ENCODE measurements at places on chromosomes 2 and 18.
A peak's percentile ranks its signal among the peaks of the same experiment; 100 is the strongest.

DNA sequence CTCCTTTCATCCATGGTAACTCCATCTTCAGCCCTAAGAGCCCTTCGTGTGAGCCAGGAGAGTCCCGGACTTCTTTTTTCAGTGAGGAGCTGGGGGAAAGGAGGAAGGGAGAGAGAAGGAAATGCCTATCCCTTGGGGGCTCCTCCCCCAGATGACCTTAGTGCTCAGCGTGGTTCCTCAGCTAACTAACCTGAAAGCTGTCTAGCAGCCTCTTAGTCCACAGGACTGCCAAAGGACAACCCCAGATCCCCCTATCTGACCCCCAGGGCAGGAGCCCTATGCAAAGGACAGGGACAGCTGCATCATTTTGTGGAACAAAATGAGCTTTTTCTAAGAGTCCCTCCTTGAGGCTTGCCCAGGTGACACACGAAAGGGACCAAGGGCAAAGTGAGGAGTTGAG lies 7.9 kb downstream of the SPR start:
- no peak for DNase-seq

GRCh38 chr2:207839028-207839427 lies 69.3 kb upstream of the FZD5 start:
- no peak for DNase-seq

DNA sequence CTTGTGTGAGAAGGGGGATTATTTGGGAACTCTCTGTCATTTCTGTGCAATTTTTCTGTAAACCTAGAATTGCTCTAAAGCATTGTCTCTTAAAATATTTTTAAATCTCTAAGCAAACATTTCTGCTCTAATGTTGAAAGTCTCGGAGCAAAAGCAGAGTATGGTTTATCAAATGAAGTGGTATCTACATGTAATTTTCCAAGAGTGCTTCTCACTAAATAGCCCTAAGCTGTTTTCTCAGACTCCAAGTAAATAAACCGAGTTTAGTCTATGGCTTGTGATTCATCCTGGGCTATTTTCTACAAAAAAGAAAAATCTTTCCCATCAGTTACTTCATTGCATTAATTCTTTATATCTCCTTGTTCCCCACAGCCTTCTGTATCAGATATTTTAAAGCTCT lies 90.8 kb downstream of the METTL4 start:
- no peak for DNase-seq

DNA sequence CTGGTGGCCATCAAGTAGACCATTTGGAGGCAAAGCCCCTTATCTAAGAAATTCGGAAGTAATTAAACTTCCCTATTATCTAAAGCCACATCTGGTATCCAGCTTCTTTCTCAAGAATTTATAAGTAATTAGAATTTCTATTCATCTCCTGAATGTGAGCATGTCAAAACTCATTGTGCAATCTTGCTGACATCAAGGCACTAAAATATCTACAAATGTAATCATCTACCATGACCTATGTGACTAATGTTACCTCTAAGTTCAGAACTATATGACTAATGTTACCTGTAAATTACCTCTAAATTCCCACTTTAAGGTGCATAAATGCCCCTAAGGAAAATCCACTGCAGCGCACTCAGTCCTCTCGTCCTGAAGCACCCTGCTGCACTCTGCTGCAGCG lies 773.0 kb downstream of the CPS1 start:
- DNase-seq: no peak

GRCh38 chr2:2270808-2271415 lies 60.2 kb downstream of the MYT1L start:
- DNase-seq: peak; percentile 61

DNA sequence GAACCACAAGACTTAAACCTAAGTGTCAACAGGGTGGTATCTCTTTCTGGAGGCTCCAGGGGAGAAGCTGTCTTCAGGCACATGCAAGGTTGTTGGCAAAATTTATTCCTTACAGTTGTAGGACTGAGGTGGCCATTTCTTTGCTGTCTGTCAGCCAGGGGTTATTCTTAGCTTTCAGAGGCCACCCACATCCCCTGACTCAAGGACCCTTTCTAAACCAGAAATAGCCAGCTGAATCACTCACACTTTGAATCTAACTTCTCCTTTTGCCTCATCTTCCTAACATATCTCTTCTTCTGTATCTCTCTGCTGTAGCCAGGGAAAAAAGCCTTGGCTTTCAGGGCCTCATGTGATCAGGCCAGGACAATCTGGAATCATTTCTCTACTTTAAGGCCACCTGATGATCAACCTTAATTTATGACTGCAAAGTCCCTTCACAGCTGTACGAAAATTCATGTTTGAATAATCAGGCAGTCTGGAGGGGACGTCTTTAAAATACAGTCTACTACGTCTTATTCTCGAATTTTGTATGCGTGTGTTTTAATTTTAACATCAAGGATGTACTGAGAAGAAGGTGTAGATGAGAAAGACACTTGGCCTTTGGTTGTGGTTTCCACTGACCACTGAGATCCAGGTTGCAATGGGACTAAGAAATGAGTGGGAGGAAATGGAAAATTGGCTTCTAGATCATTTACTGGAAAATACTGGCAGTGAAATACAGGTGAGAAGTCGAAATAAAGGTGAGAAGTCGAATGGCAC lies 90.4 kb downstream of the DOCK10 start:
- no peak for DNase-seq

- peak; percentile 71 for DNase-seq
Observed at GRCh38 chr18:55380589-55380988, 207.4 kb downstream of the TCF4 start.

- DNase-seq: peak; percentile 30
Observed at GRCh38 chr18:72544092-72544886, at the start of gene CBLN2. TSS of gene CBLN2 (minus strand) at chr18:72544342. CDS start at chr18:72542160, 2,182 bp downstream.

DNA sequence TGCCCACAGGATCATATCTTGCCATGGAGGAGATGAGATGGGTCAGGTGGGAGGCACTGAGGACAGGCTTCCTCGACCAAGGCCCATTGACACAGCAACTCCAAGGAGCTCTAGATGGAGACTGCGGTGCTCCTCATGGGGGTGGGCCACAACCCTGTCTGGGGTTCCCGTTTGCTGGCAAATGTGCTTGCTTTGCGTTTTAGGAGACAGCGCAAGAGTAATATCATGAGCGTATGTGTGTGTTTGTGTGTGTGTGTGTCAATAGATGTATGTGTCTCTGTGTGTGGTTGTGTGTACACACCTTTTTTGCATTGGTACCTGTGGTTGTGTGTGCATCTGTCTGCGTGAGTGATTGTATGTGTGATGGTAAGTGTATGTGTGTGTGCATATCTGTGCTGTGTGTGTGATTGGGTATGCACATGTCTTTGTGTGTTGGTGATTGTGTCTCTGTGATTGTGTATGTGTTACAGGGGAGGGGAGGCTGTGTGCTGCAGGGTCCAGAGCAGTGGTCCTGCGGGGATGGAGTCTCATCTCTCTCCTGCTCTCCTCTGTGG lies 4.4 kb downstream of the FBLN7 start:
- no peak for DNase-seq

- DNase-seq: peak; percentile 49
Observed at GRCh38 chr2:179686718-179687342, 174.6 kb downstream of the ZNF385B start.

DNA sequence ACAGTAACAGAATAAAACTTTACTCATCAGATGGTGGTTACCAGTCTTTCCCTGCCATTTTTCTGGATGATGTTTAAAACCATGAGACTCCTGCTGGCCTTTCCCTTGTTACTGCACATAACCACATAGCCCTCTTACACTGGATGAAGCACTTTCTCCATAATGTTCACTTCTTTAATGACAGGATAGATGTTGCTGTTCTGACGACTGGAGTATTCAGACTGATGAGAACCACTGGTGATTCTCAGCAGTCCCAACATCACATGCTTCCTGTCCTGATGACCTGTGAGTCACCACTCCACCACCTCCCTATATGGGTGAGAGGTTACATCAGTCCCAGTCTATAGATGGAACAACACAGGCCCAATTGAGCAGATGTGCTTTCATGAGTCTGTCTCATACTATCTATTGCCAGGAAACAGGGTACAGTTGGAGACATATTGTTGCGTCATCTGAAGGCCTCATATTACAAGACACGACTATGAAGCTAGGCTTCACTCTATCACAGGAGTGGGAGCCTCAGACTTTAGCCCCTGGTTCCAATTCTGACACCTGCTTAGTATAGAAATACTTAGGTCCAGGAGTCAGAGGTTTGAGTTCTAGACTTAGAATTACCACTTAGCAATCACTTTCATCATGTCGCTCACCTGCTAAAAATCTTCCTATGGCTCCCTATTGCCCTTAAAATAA lies 145.7 kb upstream of the KLF7 start:
- peak; percentile 98 for DNase-seq

DNA sequence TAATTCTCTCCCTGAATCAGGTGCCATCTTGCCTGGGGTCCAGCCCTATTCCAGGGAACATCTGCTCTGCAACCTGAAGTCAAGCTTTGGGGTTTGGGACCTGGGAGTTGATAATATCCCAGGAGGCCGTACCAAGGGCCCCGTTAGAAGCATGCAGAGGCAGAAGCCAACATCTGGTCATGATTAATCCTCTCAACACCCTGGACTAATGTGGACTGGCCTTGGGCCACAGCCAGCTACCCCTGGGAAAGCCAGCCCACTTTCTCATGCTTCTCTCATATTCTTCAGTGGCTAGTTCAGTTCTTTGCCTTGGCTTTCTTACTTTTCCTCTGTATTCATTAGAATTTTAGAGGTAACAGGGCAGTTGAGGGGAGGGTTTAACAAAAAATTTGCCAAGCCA lies 515.6 kb upstream of the NRP2 start:
- DNase-seq: peak; percentile 72

GRCh38 chr2:218295029-218295428 lies 2.7 kb upstream of the TMBIM1 start:
- no peak for DNase-seq

DNA sequence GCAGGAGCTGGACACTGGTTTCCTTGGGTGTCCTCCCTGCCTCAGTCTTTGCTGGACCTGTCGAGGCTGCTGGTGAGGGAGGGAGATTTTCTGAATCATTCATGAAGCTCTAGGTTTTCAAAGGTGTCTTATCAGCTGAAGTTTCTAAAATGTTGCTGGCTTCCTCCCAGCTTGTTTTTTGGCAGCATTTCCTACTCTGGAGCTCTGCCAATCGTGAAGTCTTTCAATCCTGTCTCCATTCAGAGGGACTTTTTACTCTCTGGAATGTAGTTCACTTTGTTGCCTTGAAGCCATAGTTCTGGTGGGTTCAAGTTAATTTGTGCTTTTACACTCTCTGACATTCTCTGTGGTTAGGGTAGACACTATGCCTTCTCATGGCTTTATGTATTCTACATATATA lies 23.9 kb downstream of the SNTG2 start:
- DNase-seq: no peak

- peak; percentile 65 for DNase-seq
Observed at GRCh38 chr2:145692971-145693478, 1173.1 kb upstream of the ZEB2 start.

GRCh38 chr18:72410399-72410798 lies 133.7 kb downstream of the CBLN2 start:
- DNase-seq: no peak

DNA sequence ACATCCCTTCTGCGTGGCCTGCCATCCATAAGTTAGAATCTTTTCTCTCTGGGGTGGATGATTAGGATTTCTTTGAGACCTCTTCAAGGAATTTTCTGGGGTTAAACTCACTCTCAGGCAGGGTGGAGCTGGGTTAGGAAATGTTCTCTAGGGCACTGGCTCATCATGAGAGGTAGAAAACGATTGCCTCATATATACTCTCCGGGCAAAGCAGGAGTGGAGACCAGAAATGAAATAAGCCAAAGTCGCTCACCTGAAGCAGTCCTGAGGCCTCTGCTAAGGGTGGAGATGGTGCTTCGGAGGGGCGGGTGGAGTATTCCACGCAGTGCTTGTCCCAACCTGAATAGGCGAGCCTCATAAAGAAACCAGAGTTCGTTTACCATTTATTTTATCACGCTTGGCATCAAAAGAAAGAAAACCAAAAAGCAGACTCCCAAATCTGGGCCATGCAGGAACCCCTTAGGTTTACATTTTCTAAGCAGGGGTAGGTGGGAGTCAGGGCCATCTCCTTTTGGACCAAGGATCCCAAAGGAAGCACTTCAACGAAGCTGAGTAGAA lies 249.3 kb upstream of the MEIS1 start:
- DNase-seq: no peak

- DNase-seq: no peak
Observed at GRCh38 chr2:48932667-48933066, 177.1 kb upstream of the LHCGR start.

- no peak for DNase-seq
Observed at GRCh38 chr2:46921676-46922448, 6.3 kb upstream of the MCFD2 start.
